Retina (tissue), 1 donor: ENCODE measurements at places on chromosomes 2 and 18.

GRCh38 chr2:98768384-98769113, 37.6 kb upstream of the MGAT4A start:
- no peak for DNase-seq

DNA sequence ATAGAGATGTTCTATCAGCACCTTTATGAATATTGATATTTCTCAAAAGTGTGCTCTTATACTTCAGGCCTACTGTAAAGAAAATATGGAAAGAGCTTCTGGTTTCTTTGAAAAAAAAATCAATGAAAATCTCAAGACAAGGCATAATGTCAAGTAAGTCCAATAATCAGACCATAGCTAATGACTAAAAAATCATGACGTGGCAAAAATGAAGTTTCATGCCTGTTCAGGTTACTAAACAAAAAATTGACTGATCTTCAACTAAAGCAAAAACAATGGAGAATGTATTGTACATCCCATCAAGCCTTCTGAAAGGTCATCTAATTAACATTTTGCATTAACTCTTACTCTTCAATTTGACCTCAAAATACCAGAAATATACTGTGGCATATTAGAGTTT, 824.4 kb downstream of the EPHA4 start:
- DNase-seq, result no peak

GRCh38 chr2:30561349-30561748, 114.3 kb downstream of the LCLAT1 start:
- DNase-seq, result no peak

DNA sequence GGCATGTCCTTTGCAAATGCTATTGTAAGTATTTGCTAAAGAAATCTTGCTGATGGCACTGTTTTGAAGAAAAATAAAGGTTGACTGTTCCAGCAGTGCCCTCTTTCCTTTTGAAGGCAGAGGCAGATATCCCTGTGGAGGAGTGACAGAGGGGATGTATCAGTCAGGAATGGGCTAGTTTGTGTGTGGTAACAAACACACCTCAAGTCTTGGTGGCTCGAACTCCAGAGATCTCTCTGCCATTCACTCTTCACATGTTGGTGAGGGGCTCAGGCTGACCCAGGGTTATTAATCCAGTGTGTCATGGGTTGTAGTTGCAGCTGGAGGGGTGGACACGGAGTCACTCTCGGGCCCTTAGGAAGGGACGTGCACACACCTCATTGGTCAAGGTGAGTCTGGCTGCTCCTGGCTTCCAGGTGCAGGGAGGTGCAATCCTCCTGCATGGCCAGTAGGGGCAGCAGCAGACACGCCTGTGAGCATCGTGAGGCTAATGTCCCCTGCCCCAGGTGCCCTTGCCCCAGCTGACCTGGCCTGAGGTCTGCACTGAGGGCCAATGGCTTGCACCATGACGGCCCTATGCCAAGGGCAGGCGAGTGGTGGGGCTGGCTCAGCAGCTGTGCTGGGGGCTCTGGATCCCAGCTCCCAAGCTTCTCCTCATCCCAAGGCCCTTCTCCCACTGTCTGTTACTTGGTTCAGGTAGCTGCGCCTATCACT, 146.5 kb downstream of the ASB1 start:
- no peak for DNase-seq

DNA sequence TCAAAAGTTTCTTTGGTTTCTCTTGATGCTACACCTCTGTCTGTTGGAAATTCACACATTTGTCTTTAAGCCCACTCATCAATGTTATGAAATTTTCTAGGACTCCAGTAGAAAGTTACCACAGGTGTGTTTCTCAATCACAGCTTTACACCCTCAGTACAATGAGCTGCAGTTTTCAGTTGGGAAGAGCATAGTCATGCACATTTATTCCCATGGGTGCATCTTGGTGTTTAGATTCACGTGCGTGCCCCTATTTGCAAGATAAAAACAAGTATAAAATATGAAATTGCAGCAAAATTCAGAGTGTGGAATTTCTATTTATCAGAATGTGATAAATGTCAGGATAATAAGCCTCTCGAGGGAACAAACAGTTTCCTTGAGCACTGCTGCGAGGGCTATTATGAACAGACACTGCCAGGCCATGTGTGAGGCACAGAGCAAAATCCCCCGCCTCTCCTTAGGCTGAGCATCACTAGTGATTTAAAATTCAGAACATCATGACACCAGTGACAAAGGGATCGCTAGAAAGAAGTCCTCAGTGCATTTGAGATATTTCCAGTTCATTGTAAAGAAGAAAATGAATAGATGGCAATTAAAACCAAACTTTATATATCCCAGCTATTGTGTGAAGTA, 512.2 kb upstream of the TCF4 start:
- no peak for DNase-seq

GRCh38 chr2:57146951-57147350, 899.7 kb upstream of the VRK2 start:
- no peak for DNase-seq

DNA sequence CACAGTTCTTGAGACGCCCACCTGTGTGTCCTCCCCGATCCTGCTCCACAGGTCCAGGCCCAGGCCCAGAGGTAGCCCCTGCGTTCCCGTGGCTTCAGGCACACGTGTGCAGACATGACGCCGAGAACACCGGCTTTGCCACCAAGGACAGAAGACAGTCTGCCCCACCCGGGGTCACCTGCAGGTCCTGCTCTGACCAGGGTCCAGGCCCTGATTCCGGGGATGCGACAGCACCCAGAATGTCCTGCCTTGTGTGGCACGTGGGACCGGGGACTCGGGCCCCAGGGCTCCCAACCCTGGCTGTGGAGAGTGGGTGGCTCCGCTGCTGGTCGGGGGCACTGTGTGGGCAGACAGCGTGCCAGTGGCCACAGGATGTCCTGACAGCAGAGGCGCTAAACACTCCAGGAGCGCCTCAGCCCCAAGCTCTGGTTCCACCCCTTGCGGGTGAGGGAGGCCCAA, 36.9 kb downstream of the ADI1 start:
- no peak for DNase-seq

- peak; percentile 58 for DNase-seq
Observed at GRCh38 chr2:12417786-12418185, 298.9 kb upstream of the TRIB2 start.

DNA sequence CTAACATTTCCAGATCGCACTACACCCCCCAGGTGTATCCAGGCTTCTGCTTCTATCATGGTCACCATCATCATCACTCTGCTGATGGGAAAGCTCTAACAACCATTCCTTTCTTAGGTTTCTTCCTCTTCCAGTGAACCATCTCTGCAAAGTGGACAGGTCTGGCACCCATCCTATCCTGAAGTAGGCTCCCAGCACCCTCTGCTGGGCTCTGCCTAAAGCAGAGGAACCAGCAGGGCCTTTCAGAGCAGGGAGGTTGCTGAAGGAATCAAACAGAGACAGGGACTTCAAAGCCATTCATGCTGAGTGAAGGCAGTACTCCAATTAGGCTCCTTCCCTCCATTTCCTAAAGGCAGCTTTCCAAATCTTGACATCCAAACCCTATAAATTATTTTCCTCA, 27.2 kb upstream of the SATB2 start:
- DNase-seq, result no peak

DNA sequence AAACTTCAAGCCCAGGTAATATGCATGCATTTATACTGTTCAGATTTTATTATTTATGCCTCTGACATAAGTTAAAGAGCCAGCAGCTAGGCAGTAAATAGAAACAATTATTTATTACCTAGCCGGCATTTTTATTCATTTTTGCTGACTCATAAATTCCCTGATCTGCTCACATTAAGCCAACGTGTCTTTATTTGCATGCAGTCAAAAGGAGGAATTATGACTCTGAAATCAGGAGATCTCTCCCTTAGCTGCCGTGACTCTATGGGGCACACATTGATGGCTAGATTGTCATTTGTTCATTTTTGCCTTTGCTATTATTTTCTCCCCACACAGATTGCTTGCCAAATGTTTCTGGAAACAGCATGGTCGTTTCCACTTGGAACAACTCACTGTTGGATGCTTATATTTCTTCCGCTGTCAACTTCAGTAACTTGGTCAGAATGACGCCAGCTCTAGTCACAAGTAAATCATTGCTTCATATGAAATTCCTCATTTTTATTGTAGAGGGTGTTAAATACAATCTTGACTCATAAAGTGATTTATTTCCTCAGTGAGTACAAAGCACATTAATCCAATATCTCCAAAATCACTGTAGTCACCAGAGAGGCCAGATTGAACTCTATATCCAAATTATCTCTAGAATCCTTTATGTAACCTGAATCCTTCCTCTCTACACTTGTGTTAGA, 15.9 kb upstream of the ZBTB14 start:
- DNase-seq, result no peak

DNA sequence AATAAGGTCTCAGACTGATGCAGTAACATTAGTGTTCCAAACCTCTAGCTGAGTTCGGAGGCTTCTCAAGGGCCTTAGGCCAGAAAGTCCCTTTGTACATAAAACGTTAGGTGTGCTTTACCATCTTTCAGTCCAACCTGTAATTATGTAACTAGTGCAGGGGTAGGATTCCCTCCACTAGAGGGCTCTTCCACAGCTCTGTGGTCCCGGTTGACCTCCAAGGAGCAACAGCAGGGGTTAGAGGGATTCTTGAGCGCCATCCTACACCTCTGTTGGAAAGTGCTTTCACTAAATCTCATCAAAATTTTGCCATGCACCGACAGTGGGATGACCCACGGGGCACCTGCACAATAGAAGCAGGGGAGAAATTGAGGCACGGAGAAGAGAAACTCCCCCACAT, 155.8 kb upstream of the LRP1B start:
- no peak for DNase-seq

GRCh38 chr2:128413014-128413717, 94.5 kb upstream of the HS6ST1 start:
- DNase-seq, result no peak

GRCh38 chr2:205198140-205198525, 484.2 kb upstream of the NRP2 start:
- DNase-seq, result no peak

DNA sequence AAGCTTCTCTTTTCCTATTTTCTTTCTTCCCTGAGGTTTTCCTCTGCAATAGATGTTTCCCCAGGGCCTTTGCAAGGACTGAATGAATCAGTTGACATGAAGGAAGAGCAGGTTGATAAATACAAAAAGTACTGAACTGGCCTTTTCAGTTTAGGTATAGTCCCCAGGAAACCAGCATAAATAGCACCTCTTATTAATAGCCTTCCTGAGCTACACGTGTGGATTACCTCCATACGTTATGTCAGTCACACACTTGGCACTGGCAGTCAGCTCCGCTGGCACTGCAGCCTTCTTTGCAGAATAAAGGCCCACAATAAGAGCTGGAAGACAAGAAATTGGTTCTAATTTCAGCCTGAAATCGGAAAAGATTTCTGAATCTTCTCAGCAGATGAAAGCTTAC, 60.7 kb downstream of the KCTD18 start:
- DNase-seq, result no peak

DNA sequence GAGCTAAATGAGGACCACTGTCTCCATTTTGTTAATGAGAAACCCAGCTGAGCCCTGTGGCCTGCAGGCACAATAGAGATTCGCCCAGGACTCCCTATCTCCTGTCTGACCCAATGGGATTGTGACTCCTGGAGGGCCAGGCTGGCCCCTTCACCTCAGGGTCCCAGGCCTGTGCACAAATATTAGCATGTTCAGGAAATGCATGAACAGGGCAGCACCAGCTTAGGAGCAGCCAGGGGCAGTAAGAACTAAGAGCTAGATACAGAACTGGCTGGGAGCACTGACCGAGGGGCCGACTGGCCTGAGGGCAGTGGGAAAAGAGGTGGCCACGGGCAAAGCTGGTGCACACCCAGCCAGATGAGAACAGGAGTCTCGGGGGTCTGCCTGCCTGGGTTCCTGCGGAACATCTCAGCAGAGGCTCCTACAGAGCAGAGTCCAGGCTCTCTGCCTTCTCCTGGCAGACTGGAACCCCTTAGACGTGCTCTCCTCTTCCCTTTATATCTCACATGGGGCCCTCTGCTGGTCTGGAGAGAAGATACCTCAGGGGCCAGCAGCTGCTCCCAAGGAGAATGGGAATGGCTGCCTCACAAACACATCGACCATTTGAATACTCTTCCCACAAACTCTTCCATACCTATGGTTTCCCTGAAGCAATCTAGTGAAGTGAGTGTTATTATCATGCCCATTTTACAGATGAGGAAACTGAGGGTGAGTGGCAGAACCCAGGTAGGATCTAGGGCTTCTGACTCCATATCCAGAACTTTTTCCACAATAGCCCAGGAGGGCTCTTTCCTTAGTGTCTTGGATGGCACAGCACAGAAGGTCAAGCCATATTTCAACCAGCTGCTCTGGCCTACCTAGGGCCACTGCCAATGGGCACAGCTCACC, 77.6 kb upstream of the OTOF start:
- no peak for DNase-seq

DNA sequence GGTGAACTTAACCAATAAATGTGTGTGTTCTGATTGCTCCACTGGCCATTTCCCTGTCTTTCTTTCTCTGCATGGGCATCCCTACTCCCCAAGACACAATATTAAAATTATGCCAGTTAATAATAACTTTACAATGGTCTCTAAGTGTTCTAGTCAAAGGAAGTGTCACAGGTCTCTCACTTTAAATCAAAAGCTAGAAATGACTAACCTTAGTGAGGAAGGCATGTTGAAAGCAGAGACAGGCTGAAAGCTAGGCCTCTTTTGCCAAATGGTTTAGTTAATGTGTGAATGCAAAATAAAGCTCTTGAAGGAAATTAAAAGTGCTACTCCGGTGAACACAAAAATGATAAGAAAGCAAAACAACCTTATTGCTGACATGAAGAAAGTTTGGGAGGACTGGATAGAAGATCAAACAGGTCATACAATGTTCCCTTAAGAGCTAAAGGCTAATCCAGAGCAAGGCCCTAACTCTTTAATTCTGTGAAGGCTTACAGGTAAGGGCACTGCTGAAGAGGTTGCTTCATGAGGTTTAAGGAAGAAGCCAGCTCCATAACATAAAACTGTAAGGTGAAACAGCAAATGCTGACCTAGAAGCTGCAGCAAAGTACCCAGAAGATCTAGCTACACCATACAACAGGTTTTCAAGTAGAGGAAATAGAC, 44.0 kb upstream of the ARHGAP15 start:
- DNase-seq, result no peak

DNA sequence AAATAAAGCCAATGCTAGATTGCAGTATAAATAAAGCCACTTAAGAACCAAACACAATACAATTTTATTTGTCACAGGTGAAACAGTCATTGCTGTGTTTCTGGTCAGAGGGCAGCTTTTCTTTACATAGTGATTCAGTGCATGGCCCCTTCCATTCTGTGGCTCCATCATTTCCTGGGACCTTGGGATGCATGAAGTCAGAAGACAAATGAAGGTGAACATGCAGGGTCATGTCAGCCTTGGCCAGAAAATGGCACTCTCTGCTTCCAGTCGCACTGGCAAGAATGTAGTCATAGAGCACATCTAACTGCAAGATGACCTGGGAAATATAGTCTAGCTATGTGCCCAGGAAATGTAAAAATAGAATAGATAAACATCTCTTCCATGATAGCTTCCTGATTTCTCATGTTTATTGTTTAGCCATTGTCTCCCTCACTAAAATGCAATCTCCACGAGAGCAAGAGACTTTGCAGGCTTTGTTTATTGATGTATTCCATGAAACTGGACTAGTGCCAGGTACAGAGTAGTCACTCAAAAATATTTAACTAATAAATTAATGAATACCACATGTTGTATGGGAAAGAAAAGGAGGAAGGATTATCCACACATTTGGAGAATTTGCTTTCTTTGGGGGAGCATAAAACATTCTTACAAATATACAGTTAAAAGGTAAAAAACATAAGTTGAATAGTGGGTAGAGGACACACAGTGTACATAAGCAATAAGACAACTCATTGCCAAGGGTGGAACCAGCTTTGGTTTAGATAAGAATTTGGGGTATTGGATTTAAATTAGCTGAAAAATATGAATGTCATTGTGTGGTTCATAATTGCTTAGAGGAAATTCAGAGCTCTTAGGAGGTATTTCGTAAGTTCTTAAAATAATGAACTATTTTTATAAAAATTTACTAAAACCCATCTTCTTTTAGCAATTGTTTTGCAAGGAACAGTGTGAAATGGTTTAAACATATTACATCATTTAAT, 343.8 kb downstream of the PID1 start:
- DNase-seq, result no peak
